Stimulated activated CD4-positive, alpha-beta T cell treated with anti-CD3 and anti-CD28 coated beads, Interleukin-4, amount 100 ng/mL, for 1 hour (primary cell): ENCODE measurements at places on chromosomes 4 and X.

GRCh38 chr4:118910221-118910620, 21.6 kb downstream of the SYNPO2 start:
- DNase-seq, result no peak

DNA sequence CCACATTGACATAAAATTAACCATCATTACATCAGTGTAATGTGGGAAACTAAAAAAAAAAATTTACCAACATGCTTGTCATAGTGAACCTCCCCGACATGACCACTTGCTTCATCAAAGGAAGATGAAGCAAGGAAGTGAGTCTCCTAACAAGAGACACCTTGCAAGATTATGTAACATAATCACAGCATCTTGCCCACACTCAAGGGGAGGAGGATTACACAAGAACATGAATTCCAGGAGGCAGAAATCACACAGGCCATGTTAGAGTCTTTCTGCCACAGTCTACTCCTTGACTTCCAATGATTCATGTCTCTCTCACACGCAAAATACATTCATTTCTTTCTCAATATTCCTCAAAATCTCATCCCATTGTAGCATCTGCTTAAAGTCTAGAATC, 93.3 kb downstream of the AKAP4 start:
- DNase-seq, result no peak

DNA sequence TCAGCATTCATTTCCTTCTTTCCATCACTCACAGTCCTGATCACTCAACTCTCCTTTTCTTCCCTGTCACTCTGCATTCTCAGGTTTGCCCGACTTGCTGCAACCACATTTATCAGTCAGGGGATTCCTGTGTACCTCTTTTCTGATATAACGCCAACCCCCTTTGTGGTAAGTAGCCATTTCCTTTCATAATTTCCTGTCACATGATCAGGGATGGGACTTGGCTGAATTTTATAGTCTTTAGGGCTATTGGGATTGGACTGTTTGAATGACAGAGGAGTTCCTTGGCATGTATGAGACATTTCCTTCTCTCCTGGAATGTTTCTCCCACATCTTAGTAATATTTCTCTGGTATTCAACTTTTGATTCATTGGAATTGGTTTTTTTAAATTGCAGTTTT, 11.0 kb downstream of the PGM2 start:
- no peak for DNase-seq

- DNase-seq, result no peak
Observed at GRCh38 chrX:41445171-41445570, 2.0 kb upstream of the NYX start.

GRCh38 chr4:55297346-55297745, 48.7 kb upstream of the SRD5A3 start:
- no peak for DNase-seq

GRCh38 chr4:23700197-23700596, 189.7 kb downstream of the PPARGC1A start:
- DNase-seq, result no peak

GRCh38 chr4:110195561-110196205, 2.7 kb downstream of the ELOVL6 start:
- DNase-seq, result no peak

DNA sequence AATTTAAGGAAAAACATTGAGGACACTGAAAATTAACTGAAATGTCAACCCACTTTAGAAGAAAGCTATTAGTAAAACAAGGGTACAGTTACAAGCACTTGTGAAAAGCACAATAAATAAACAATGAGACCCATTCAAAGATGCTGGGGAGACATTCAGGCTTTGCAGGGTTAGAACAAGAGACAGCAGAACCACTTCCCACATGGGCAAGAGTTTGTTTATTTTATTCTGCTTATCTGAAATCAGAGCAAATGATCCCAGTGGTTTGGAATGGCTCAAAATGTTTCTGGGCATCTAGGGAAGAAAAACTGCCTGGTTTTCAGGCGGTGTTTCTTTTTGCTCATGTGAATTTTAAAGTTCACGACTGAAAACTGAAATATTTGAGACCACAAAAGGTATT, 42.4 kb downstream of the PPP3CA start:
- no peak for DNase-seq

- DNase-seq, result no peak
Observed at GRCh38 chrX:35919536-35920309, at the start of gene CFAP47. Gene CFAP47, plus strand, starts transcription at chrX:35919734. Its CDS starts 66 bp downstream, at chrX:35919800.

GRCh38 chr4:75630174-75630936, at the start of gene CDKL2:
Gene CDKL2, minus strand, starts transcription at chr4:75630528. Its CDS starts 4,540 bp downstream, at chr4:75625988.
- DNase-seq, result peak; percentile 91

DNA sequence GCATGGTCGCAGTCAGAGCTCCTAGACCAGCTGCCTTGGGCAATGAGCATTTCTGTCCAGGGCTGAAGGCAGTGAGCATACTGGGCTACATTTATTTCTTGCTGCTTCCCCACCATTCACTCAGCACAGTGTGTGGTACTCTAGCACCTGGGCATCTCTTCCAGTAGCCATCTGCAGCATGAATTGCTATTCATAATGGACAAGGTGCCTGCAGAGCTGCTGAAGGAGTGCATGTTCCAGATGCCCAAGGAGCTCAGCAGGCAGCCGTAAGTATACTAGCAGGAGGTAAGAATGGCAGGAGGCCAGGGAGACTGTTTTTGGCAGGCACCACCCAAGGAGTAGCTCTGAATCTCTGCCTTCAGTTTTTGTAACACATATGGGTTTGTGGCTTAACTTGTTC, 110.4 kb upstream of the RXFP1 start:
- DNase-seq, result no peak

GRCh38 chrX:8453611-8454010, 11.0 kb upstream of the VCX3B start:
- no peak for DNase-seq

DNA sequence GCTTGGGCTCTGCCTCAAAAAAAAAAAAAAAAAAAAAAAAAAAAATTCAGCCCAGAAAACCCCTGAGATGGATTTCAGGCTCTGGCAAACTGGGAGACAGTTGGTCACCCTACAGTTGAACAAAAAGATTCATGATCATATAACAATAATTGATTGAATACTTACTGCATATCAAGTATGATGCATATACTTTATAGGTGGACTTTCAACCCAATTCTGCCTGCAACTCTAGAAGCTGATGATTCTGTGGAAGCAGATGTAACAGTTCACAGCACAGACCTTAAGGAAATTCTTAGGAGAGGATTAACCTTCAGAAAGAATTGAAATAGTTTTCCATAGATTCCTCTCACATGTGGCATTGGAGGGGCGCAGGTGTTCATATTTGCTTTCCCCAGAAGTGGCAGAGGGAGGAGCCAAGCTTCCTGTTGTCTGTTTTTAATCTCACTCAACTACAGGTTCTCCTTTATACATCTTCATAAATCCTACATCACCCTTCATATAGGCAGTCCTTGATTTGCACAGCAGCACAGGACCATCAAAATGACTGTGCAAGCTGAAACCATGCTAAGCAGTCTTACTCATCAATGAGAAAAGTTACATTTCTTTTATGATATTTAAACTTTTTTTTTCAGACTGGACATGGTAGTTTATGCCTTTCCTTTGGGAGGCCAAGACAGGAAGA, 149.4 kb upstream of the KLF3 start:
- DNase-seq, result no peak

- DNase-seq, result no peak
Observed at GRCh38 chr4:137363496-137363895, 168.8 kb downstream of the PCDH18 start.

- DNase-seq, result no peak
Observed at GRCh38 chr4:123919576-123920098, 523.0 kb downstream of the SPRY1 start.

DNA sequence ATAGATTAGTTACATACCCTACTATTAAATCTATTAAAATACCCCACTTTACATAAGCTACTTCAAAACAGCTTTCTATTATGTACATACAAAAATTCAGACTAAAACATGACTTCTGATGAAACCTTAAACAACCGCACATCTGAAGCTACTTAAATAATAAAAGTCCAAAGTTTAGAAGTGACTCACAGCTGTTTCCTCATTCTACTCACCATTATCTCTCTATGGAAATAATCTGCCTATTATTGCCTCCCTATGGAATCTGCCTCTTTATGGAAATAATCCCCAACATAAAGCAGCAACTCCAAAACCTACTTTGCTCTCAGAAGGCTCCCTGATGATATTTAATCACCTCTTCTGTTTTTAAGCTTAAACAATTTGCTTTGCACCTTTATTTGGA, 15.7 kb upstream of the BANK1 start:
- no peak for DNase-seq

GRCh38 chr4:145493166-145493565, 11.5 kb downstream of the SMAD1 start:
- DNase-seq, result no peak

- DNase-seq, result no peak
Observed at GRCh38 chrX:116284400-116284799, 113.9 kb downstream of the AGTR2 start.

DNA sequence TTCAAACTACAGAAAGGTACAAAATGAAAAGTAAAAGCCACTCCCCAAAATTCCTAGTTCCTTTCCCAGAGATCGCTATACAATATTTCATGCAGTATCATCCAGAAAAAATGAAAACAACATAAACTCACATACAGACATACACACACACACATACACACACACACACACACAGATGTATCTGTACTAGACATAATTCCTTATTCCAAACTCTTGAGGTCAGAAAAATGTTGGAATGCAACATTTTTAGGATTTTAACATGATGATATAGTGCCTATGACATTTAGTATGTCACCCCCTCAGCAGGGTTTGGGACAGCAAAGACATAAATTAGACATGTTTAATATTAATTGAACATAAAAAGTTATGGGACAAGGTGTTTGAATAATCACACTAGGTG, 73.4 kb upstream of the LHFPL1 start:
- no peak for DNase-seq

DNA sequence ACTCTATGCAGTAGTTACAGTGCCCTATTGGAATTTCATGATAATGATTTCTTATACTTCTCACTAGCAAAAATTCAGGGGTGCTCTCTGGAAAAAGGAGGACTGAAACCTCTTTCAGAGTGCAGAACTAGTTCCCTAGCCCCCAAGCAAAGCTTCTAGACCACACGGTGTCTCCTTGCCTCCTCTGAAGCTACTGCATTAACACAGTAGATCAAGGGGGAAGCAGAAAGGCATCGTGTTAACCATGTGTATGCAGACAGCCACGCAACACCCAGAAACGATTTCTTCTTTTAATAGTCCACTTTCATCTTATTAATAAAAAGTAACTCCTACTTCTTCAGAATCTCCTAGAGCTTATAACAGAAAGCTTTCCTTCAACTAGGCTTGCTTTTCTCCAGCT, 44.7 kb downstream of the MAML3 start:
- no peak for DNase-seq

GRCh38 chr4:70488748-70489147, 16.8 kb downstream of the MUC7 start:
- DNase-seq, result no peak

DNA sequence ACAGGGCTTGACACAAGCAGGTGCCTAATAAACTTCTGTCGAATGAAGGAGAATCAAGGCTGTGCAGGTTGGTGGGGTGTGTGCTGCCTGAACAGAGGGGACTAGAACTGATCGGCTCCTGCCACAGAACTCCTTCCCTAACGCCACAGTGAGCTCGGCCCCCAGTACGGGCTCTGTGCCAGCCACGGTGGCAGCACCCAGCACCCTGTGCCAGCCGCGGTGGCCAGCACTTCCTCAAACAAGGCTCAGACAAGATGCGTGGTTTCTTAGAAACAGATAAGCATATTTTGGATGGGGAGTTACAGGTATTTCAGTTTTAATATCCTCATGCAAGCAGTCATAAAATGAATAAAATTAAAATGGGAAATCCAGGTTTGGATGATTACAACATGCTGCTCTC, 26.0 kb upstream of the C4orf50 start:
- DNase-seq, result no peak

DNA sequence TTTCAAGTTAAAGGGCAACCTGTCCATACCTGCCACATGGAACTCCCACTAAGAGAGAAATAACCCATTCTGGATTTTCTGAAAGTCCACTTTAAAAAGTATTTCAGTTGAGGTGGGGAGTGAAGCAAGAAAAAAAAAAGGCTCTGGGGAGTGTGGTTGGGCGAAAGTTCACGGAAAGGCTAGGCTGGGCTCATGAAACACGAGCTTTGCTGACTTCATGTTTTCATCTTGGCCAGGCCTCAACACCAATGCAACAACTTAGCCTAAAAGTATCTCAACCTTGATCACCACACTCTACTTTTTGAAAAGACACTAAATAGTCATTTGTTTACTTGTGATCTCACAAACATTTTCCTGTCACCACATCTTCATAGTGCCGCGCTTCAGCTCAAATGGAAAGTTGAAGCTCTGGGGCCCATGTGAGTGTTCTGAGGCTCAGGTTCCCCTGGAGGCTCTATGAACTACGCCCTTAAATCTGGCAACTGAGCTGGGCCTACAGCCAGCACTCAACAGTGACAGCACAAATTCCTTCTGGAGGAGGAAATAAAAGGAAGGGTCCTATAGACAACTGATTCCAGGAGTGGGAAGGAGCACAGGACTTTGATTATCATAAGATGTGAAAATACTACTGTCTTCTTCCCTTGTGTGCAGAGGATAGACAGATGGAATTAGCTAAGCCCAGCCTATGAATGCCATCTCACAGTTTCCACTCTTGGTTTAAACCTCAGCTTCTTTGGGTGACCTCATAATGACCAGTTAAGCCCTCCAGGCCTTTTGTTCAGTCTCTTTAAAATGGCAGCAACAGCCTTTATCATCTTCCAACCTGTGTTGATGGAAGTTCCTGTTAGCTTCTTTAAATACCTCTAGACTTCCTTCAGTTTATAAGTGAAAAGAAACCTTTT, 5.1 kb downstream of the CD40LG start:
- no peak for DNase-seq

GRCh38 chr4:55561889-55562288, 15.2 kb upstream of the CLOCK start:
- no peak for DNase-seq

DNA sequence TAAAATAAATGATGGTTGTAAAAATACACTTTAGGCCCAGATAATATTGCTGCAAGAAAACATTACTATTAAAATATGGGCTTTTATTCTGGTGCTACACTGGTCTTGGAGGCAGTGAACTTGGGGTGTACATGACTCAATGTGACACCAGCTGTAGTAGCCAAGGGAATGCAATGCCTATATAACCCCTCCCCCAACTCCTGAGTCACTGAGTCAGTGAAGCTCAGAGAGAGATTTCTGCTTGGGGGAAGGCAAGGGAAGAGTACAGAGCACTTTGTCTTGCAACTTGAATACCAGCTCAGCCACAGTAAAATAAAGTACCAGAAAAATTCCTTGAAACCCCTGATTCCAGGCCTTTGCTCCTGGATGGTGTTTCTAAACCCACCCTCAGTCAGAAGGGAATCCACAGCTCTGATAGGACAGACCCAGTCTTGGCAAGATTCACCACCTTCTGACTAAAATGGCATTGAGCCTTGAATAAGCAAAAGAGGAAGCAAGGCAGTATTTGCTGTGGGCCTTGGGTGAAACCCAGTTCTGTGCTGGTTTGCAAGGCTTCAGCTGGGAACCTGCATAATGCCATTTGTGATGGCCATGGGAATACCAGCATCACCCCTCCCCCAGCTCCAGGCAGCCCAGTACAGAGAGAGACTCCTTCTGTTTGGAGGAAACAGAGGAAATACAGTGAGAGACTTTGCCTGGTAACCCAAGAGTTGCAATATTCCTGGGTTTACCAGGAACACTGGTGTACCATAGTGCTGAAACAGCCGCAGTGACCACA, 209.9 kb downstream of the IQCM start:
- DNase-seq, result no peak

GRCh38 chr4:167826281-167826680, 266.1 kb upstream of the ANXA10 start:
- no peak for DNase-seq
